ENCODE measurements at places on chromosomes 13 and 19. TPM values are rescaled to one million over a fixed set of nuclear protein-coding genes. Genes with fewer than 3 reads are reported as not detected.

GRCh38 chr13:80140685-80141084 is 200.2 kb downstream of the SPRY2 start:
- no peak for DNase-seq

CYSLTR2 gene
- 7.1 TPM for total RNA-seq

DNA sequence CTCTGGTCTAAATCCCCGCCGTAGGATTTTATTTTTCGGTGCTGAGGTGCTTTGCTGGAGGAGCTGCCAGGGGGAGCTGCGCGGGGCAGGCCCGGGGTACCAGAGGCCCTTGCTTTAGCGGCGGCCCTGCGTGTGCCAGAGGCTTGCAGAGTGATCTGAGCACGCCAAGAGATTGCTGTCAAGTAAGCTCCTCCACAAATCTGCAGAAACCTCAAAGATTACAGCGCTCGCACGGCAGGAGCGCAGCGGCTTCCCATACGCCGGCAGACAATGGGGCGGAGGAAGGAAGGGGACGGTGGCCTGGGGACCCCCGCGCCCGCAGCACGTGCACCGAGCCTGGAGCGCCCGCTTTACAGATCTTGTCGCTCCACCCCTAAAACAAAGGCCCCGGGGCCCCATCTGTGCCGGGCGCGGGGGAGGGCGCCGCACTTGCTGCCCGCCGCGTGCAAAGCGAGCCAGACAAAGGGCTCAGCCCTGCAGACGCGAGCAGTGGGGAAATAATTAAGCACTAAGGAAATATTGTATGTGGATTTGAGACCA is 9.1 kb upstream of the C19orf12 start:
- peak; percentile 92 for DNase-seq

- DNase-seq, result no peak
These were observed 630 bp downstream of the NUCB1 start for GRCh38 chr19:48900477-48901406.

GRCh38 chr13:39820606-39821005 is 165.1 kb downstream of the COG6 start:
- DNase-seq, result no peak

GRCh38 chr13:105902396-105902795 is 633.1 kb downstream of the EFNB2 start:
- no peak for DNase-seq

- no peak for DNase-seq
These were observed 1.0 kb upstream of the RPS5 start for GRCh38 chr19:58385891-58386575.

GRCh38 chr13:44155422-44156293 is 218.0 kb upstream of the SERP2 start:
- DNase-seq, result peak; percentile 85

CD70 gene
- not detected for total RNA-seq

- DNase-seq, result no peak
These were observed 100.3 kb downstream of the ITGBL1 start for GRCh38 chr13:101552786-101553185.

TSHZ3 gene
- total RNA-seq, result 17.5 TPM

DNA sequence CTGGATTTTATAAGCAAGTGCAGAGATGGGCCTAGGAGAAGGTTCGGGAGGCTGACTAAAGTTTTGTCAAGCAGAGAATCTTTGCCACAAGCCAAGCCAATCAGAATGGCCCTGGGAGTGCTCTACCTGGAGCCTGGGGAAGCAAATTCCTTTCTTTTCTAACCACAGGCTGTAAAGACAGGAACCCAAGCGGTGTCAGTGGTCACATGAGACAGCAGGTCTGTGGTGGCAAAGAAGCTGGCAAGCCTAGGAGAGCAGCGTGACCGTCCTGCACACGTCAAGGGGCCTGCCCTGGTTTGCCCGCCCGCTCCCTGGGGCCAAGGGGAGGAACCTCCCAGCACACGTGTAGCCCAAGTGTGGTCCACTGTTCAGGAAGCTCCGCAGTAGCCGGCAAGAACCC is 90.8 kb downstream of the IPO5 start:
- DNase-seq, result no peak

TIMM44 gene
- total RNA-seq, result 47.0 TPM

PSG11 gene
- total RNA-seq, result 0.55 TPM

OVOL3 gene
- not detected for total RNA-seq

- DNase-seq, result no peak
These were observed 99.9 kb downstream of the GPC5 start for GRCh38 chr13:91498298-91498697.

ZNF816 gene
- total RNA-seq, result 13.6 TPM

DNA sequence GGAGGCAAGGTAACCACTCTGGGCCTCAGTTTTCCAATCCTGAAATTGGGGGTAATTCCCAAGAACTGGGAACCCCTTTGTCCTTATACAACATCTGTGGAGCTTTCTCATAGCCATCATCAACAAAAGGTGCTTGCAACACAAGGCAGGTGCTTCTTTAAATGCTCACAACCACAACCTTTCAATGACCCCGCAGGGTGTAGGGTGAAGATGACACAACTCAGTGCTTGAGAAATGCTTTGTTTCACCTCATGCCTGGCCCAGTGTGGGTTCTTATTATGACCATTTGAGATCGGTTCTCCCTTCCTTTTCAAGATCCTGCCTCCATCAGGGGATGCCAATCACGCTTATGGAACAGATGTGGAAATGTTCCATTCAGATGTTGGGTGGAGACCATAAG is 8.4 kb downstream of the WIZ start:
- DNase-seq, result no peak

SIGLEC8 gene
- 2.0 TPM for total RNA-seq

FXYD7 gene
- 12.1 TPM for total RNA-seq

- DNase-seq, result no peak
These were observed 675 bp upstream of the PGPEP1 start for GRCh38 chr19:18339723-18340122.

GRCh38 chr19:28482221-28482620 is 730.7 kb downstream of the UQCRFS1 start:
- DNase-seq, result no peak

RNF225 gene
- total RNA-seq, result not detected

MTRF1 gene
- 12.2 TPM for total RNA-seq

ZNF155 gene
- total RNA-seq, result 14.5 TPM

GRCh38 chr13:48404952-48405351 is 8.0 kb downstream of the LPAR6 start:
- no peak for DNase-seq

DNA sequence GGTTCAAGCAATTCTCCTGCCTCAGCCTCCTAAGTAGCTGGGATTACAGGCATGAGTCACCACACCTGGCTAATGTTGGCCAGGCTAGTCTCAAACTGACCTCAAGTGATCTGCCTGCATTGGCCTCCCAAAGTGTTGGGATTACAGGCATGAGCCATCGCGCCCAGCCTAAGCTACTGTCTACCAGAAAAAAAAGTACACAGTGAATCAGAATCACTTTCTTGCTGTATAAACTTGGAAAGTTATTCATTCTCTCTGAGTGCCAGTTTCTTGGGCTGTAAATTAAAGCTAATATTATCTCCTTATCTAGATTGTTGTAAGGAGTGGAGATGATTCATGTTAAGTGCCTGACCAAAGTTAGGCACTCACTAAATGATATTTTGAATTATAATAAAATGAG is 242.8 kb downstream of the ENOX1 start:
- no peak for DNase-seq

DNA sequence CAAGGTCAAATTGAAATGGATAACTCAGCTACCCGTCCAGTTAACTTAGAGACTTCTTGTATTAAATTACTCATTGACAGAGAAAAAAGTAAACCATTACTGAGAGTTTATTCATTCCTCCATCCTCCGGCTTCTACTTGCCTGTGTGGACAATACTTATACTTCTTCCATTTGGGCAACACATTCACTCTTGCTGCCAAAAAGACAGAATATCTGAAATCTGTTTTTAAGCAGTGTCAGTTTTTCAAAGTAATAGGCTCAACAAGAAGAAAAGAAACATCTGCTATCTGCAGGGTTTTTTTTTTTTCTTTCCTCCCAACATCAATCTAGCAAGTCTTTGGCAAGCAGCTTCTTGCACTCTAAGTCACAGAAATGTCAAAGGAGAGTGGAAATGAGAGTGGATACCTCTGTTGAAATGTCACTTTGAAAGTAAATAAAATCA is 1142.8 kb downstream of the PCDH9 start:
- peak; percentile 13 for DNase-seq

- DNase-seq, result no peak
These were observed 211.9 kb downstream of the OLFM4 start for GRCh38 chr13:53240401-53241025.

DNA sequence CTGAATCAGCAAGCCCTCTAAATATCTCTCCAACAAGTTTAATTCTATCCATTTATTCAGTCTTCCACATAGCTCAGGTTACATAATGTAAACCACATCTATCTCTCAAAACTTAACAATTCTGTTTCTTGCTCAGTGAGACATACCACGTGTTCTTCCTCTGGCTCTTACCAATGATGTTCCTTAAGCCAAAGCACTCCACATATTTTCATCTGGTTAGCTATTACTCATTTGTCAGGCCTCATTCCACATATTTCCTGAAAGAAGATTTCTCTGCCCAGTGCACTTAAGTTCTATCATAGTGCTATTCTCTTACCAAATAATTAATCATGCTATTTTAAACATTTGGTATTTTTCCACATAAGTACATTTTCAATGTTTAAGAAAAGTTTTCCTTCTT is 403.3 kb upstream of the ATXN8OS start:
- no peak for DNase-seq

GRCh38 chr13:80050252-80050651 is 290.7 kb downstream of the SPRY2 start:
- DNase-seq, result no peak

DNA sequence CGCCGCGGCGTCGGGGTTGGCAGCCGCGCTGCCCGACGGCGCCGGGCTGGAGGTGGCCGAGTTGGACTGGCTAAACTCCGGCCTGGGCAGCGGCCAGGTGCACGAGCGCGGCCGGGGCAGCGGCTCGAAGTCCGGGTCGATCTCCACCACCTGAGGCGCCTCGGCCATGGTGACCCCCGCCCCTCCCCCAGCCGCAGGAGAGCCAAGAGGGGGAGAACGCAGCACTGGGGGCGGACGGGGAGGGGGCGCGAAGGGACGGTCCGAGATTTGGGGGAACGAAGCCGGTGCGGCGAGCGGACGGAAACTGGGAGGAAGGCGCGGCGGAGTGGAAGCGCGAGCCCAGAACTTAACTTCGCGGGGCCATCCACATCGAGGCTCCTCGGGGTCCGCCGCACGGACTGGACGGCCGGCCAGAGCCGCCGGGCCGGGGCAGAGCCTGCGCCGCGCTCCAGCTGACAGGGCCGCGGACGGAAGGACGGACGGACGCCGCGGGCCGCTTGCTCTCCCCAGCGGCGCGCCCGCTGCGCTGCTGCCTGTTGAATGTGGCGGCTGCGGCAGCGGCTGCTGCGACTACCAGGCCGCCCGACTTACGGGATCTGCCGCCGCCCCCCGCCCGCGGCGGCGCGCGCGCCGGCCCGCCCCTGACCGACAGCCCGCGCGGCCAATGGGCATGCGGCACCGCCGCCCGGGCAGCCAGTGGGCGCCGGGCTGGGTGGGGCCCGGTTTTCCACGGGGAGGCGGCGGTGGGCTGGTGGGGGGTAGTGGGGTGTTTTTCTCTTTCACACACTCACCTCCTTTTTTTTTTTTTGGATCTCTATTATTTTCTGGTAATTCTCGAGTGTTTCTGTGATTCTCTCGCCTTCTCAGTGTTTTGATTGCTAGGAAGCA is at the start of gene FOXO1:
Gene FOXO1, minus strand, starts transcription at position 597 of the 888 bp plus-strand sequence. Its CDS starts 429 bp downstream, at position 168.
- no peak for DNase-seq

DNA sequence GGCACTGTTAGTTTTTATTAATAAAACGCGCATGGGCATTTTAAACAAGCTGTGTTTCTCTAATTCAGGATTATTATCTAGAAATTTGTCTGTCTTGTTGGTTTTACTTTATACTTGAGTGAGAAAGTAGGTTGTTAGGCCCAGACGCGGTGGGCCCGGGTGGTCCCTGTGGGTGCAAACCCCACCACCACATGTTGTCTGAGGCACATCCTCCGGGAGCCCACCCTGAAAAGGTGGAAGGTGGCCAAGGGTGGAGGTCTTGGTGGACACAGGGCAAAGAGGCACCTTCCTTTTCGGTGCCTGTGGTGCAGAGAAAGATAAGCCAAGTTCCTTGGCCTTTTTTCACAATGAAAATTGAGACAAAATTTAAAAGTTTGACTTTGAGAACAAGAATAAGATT is 16.6 kb downstream of the ATP4B start:
- DNase-seq, result no peak

NXNL1 gene
- total RNA-seq, result not detected

- peak; percentile 90 for DNase-seq
These were observed 106.8 kb upstream of the SPATA13 start for GRCh38 chr13:24053519-24054251.

DNA sequence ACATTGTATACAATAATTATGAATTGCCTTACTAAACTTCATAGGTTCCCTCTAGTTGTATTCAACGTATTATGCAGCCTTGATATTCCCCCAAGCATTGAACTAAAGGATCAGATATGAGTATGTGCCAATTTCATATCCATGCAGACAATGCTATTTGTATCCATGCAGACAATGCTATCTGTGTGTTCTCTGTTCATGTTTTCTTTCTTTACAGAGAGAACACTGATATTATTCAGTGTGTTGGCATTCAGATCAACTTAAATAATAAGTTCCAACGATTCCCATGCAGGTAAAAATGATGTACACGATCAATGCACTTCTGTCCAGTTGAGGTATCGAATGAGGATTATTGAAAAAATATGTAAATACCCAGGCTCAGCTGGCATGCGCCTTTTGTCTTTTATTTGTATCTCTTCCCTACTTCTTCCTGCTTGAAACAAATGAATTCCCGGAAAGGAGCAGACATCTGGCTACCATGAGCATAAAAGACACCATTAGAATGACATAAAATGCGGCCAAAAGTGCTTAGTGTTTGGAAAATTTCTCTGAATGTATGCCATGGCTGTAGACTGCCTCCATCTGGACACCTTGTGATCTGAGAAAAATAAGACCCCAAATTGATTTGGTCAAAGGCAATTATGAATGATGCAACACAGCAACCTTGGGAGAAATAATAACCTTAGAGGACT is 731.5 kb downstream of the SLITRK1 start:
- no peak for DNase-seq
